Adrenal gland (tissue), 19 donors: ENCODE measurements at places on chromosomes 12 and 14. TPM values are rescaled to one million over a fixed set of nuclear protein-coding genes. Genes with fewer than 3 reads are reported as not detected.

DNA sequence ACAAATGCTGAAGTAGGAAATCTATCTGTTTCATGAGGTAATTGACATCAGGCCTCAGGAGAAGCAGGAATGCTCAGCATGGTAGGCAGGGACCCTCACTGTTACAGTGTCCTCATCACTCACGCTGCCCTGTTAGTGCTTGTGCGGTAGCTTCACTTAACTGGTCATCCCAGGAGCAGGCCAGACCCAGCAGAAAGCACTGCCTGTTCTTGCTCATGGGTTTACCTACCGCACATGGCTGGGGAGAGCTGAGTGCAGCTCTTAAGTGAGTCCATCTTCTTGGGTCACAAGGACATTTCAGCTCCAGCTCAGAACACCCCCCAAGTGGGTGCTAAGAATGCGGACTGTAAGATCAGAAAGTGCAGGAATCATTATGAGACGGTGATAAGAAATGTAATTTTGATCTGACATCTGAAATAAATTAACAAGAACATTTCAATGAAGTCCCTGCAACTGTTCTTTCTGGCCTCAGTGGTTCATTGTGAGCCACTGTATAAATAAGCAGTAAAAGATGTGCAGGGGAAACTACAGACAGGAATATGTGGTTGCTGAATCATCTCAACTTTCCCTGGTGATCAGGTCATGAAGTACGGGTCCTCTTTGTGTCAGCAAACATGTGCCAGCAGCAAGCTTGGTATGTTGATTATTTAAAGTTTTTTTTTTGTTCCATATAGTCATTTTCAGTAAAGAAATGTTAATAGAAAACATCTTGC, 757.7 kb upstream of the TMEM132C start:
- no peak for DNase-seq

DNA sequence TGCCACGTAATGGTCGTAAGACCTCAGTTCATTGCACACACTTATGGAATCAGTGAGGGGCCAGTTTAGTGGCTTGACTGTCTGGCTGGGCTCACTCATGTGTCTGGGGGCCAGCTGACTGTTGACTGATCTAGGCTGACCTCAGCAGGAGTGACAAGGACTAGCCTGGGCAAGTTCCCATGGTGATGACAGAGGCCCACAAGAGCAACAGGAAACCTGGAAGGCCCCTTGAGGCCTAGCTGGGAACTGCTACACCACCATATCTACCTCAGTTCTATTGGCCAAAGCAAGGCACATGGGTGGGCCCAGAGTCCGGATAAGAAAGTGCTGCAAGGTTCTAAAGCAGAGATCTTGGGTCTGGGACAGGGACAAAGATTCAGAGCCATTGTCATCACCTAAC, 21.3 kb upstream of the RFLNA start:
- no peak for DNase-seq

GRCh38 chr14:25103271-25103670, 53.3 kb upstream of the STXBP6 start:
- no peak for DNase-seq

DNA sequence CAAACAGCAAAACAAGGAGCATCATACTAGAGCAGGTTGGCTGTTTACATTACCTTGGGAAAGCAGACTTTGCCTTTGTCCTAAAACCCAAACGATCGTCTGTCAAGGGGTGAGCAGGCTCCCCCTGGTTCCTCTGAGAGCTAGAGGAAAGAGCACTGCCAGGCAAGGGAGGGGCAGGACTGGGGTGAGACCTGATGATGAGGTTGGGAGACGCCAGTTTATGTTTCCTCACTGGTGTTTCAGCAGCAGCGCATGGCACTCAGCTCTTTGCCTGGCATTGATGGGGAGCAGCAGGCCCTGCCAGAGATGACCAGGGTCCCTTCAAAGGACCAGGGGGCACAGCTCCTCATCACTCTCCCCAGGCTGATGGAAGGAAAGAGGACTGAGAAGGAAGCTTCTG, 7.9 kb upstream of the KRT2 start:
- DNase-seq = no peak

GRCh38 chr12:98911396-98911795, 266.3 kb downstream of the APAF1 start:
- no peak for DNase-seq

DNA sequence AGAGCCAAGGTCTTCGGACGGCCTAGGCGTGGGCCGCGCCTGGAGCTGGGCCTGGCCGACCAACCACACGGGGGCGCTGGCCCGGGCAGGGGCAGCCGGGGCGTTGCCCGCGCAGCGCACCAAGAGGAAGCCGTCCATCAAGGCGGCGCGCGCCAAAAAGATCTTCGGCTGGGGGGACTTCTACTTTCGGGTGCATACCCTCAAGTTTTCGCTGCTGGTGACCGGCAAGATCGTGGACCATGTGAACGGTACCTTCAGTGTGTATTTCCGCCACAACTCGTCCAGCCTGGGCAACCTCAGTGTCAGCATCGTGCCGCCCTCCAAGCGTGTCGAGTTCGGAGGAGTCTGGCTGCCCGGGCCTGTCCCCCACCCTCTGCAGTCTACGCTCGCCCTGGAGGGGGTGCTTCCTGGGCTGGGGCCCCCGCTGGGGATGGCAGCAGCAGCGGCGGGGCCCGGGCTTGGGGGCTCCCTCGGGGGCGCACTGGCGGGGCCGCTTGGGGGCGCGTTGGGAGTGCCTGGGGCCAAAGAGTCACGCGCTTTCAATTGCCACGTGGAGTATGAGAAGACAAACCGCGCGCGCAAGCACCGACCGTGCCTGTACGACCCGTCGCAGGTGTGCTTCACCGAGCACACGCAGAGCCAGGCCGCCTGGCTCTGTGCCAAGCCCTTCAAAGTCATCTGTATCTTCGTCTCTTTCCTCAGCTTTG, 4.4 kb upstream of the SHMT2 start:
- DNase-seq = peak; percentile 63

DNA sequence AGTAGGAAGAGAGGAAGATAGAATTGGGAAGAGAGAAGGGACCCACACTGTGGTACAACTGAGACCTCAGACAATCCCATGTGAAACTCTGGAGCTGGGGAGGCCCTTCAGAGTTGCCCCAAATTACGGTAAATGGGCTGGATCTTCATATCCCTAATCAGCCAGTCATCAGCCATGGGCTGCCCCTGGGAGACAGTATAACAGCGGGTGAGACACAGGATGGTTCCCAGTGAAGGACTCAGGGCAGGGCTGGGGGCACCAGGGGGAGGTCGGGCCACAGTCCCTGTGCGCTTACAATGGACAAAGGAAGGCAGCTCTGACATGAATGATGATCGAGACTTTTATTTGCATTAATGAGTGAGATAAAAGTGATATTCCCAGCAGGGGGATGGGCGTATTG, 74.2 kb upstream of the BDKRB2 start:
- no peak for DNase-seq

TAS2R50 gene
- polyA plus RNA-seq = not detected

C1R gene
- 307 TPM for polyA plus RNA-seq
